ENCODE measurements at places on chromosomes 2 and 18. TPM values are rescaled to one million over a fixed set of nuclear protein-coding genes. Genes with fewer than 3 reads are reported as not detected.

MPP4 gene
- not detected for total RNA-seq

ST6GAL2 gene
- total RNA-seq: not detected

ID2 gene
- 0.61 TPM for total RNA-seq

ARL6IP6 gene
- 24.5 TPM for total RNA-seq

HOXD13 gene
- not detected for total RNA-seq

VWC2L gene
- not detected for total RNA-seq

ATP5MC3 gene
- 528 TPM for total RNA-seq

NPHP1 gene
- total RNA-seq: 12.2 TPM

GPR75 gene
- 1.8 TPM for total RNA-seq

KCNG2 gene
- total RNA-seq: not detected

MAPRE3 gene
- 17.1 TPM for total RNA-seq

IGFBP5 gene
- total RNA-seq: 10.0 TPM

Data from PC-9 (cell line).